ENCODE measurements at places on chromosomes 16 and 17. TPM values are rescaled to one million over a fixed set of nuclear protein-coding genes. Genes with fewer than 3 reads are reported as not detected.

The KRT24 gene
- not detected for total RNA-seq

The APOBR gene
- total RNA-seq: 2.4 TPM

The SLC47A2 gene
- not detected for total RNA-seq

The SLC35G6 gene
- total RNA-seq: not detected

The TP53TG3 gene
- total RNA-seq: 0.83 TPM

The ENPP7 gene
- not detected for total RNA-seq

The CDH3 gene
- total RNA-seq: 7.3 TPM

The PNMT gene
- total RNA-seq: not detected

GRCh38 chr17:49571764-49572163 lies 3.9 kb upstream of the NXPH3 start:
- DNase-seq: no peak

DNA sequence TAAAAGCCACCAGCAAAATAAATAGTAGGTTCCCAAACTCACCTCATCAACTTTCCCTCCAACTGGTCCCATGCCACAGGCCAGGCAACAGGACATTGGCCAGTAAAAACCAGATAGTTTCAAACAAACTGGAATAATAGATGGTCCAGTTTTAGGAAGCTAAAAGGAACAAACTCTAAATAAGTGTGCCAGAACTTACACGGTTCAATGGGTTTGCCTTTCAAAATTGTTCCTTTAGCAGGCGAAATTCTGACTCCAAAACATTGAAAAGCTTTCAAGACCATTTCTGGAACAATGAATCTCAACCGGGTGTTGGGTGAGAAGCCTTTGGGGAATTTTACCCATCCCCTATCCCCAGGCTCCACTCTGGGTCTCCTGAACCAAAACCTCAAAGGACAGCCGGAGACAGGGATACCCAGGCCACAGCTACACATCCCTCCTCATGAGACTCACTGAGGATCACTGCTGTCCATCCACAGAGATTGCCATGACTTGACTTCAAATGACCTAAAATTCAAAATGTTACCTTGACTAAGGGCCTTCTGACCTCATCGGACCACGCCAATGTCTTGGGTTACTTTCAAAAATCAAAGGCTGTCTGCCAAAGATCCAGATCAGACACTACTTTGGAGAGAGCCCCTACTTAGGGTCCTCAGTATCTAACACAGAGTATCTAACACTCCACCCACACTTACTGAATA lies 13.0 kb downstream of the AXIN2 start:
- no peak for DNase-seq

GRCh38 chr17:56887552-56888467 lies 26.0 kb downstream of the TRIM25 start:
- no peak for DNase-seq

- DNase-seq: peak; percentile 46
Observed at GRCh38 chr16:30748634-30749445, 615 bp downstream of the PHKG2 start.

DNA sequence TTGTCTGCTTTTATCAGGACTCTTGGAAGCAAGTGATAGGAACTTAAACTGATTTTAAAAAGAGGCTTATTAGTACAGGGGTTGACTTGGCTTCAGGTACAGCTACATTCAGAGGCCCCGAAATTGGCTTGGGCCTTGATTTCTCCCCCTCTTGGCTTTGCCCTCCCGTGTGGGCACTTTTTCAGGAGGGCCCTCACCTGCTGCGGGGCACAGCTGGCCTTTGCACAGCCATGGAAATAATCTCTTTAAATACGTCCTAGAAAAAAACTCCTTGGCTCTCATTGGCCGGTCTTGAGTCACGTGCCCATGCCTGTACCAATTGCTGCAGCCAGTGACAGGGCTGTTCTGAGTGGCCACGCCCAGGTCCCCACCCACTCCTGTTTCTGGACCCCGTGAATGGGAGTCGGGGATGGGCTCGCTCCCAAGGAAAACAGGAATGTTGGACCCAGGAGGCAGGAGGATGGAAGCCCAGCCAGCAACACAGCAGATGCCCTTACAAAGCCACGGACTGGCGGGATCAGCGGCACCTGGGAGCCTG lies 15.0 kb downstream of the CA5A start:
- DNase-seq: no peak

- DNase-seq: no peak
Observed at GRCh38 chr17:15408803-15409202, 58.6 kb downstream of the CDRT4 start.

- no peak for DNase-seq
Observed at GRCh38 chr17:969811-970355, 9.7 kb downstream of the NXN start.

- no peak for DNase-seq
Observed at GRCh38 chr17:54982399-54982798, 13.8 kb downstream of the STXBP4 start.

DNA sequence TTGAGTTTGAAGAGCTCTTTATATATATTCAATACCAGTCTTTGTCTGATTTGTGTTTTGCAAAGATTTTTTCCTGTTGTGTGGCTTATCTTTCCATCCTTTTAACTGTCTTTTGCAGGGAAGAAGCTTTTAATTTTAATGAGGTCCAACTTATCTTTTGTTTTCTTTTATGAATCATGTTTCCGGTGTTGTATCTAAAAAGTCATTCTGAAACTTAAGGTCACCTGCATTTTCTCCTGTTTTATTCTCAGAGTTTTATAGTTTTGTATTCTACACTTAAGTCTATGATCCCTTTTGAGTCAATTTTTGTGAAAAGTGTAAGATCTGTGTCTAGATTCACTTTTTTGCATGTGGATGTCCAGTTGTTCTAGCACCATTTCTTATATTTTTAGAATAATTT lies 24.6 kb upstream of the COX10 start:
- no peak for DNase-seq

GRCh38 chr17:6024576-6024975 lies 45.6 kb upstream of the WSCD1 start:
- no peak for DNase-seq

DNA sequence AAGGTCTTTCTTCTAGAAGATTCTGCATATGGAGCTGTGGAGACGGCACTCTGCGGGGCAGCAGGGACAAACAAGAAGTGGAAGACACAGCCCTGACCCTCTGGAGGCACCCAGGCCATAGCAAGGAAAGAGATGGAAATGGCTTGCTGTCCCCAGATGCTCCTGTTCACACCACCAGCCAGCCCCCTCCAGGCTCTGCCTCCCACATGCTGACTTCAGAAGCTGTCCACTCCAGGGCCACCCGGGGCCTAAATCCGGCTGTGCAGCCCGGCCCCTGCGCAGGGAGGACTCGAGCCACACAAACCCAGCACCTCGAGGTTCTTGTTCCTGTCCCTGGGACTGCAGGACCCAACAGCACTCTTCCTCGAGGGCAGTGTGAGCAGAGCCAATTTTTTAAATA lies 16.6 kb downstream of the RBFOX3 start:
- no peak for DNase-seq

- DNase-seq: no peak
Observed at GRCh38 chr17:50076591-50077235, 18.4 kb upstream of the PDK2 start.

GRCh38 chr17:18177722-18178121 lies 5.9 kb upstream of the ALKBH5 start:
- no peak for DNase-seq

GRCh38 chr16:57306676-57307341 lies 22.3 kb upstream of the PLLP start:
- DNase-seq: no peak

GRCh38 chr16:3553138-3553923 lies 23.9 kb downstream of the NLRC3 start:
- no peak for DNase-seq

Measured in activated CD4-positive, alpha-beta T cell treated with anti-CD3 and anti-CD28 coated beads for 36 hours (primary cell).